Breast epithelium (tissue), 4 donors: ENCODE measurements at places on chromosomes 6 and 20.

DNA sequence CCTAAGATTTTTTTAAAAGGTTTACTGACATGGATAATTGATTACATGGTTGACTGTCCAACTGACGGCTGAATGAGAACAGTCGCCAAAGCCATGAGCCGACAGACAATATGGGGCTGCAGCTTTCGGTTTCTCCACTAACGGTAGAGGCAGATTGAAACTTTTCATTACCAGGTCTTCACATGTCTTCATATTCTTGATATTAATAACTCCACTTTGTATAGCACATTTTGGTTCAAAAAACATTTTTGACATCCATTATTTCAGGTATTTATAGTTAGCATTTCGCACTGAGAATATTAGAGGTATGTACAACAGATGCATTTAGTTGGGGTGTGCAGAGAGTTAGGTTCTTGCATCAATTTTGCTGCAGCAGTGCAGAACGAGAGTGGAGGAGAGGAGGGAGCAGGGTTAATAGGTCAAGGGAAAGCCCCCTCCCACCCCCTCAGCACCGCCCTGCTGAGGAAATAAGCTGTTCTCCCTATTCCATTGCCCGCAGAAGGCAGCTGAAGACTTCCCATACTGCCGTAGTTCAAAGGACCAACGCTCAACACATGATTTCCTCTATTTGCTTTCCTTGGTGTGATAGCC lies 73.6 kb upstream of the ADTRP start:
- DNase-seq = no peak

GRCh38 chr6:75694406-75694805 lies 54.6 kb upstream of the MYO6 start:
- DNase-seq = no peak

- no peak for DNase-seq
These were observed 199.2 kb downstream of the ALDH8A1 start for GRCh38 chr6:134750669-134751068.

DNA sequence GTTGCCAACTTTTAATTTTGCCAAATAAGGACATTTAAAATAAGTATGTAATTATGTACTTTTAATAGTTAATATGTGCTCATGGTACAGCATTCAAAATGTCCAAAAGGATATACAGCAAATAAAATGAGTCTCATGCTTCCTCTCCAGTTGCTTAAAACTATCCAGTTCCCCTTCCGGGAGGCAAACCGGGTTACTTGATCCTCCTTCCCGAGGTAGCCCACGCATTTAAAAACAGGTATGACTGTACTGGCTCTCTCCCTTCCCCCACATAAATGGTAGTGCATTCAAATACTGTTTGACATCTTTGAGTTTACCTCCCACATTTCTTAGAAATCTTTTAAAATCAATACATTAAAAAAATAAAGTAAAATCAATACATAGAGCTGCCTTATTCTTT lies 66.4 kb downstream of the PHF20 start:
- no peak for DNase-seq

GRCh38 chr20:57663681-57664451 lies 43.6 kb upstream of the ZBP1 start:
- DNase-seq = peak; percentile 46

- DNase-seq = no peak
These were observed 8.9 kb upstream of the GFRA4 start for GRCh38 chr20:3671986-3672546.

- no peak for DNase-seq
These were observed 240.5 kb upstream of the MAN1A1 start for GRCh38 chr6:119590066-119590465.

DNA sequence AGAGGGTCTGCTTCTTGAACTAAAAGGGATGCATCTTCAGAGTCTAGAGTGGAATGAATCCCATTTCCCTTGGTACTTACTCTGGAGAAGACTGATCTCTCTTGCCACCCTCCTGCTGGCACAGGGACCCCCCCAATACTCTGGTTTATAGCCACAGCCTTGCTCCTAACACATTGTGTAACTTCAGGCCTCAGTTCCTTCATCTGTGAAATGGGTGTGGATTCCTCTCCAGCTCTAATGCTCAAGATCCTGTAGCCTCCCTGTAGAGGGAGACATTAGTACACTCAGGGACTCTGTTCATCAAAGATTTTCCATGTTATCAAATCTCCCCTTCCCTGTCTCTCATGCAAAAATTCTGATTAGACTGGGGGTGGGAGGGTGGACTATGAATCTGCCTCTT lies 315.7 kb upstream of the MOCS1 start:
- no peak for DNase-seq

DNA sequence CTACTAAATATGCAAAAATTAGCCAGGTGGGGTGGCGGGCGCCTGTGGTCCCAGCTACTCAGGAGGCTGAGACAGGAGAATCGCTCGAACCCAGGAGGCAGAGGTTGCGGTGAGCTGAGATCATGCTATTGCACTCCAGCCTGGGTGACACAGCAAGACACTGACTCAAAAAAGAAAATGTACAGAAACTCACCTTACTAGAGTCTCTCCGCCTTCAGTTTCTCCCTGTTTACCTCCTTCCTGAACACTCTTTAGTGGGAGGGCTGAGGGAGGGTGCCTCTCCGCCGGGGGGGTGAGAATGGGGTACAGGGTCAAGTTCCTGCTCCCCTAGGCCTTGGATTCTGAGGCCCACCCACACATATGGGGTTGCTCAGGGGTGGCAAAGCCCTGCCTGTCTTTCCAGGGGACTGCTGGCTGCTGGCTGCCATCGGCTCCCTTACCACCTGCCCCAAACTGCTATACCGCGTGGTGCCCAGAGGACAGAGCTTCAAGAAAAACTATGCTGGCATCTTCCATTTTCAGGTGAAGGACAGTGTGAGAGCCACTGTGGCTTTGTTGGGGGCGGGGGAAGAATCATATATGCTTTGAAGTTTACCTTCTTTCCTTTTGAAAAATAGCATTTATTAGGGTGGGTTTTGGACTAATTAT lies 13.4 kb downstream of the CAPN11 start:
- no peak for DNase-seq

GRCh38 chr6:6915813-6916547 lies 191.8 kb upstream of the RREB1 start:
- peak; percentile 53 for DNase-seq

DNA sequence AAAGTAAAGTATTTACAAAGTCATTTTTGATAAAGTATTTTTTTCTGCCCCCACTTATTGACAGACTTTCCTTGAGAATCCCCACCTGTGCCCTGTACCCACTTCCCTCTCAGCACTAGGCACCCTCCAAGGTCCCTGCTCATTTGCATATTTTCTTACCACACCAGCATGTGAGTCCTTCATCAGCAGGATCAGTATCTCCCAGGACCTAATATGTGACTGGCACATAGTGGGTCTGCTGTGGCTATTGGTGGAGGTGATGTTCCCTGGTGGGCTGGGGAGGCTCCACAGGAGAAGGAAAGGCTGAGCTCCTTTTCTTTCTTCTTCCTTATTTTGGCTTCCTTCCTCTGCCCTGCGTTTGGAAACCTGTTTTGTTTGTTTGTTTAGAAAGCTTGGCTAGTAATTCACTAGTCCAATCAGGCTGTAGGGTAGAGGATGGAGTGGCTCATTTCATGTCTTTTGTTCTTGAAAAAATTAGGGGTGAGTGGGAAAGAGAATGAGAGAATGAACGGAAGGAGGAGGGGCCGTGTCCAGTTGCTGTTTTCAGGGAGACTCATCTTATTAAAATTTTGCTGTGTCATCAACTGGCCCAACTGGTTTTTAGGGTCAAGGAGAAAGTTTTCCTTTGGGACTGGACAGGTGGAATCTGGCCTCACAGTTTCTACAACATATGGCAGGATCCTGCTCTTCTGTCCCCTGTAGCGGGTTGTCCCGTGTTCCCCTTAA lies 2.8 kb upstream of the RNF24 start:
- no peak for DNase-seq

- DNase-seq = no peak
These were observed 545 bp downstream of the FNDC1 start for GRCh38 chr6:159169557-159170332.

DNA sequence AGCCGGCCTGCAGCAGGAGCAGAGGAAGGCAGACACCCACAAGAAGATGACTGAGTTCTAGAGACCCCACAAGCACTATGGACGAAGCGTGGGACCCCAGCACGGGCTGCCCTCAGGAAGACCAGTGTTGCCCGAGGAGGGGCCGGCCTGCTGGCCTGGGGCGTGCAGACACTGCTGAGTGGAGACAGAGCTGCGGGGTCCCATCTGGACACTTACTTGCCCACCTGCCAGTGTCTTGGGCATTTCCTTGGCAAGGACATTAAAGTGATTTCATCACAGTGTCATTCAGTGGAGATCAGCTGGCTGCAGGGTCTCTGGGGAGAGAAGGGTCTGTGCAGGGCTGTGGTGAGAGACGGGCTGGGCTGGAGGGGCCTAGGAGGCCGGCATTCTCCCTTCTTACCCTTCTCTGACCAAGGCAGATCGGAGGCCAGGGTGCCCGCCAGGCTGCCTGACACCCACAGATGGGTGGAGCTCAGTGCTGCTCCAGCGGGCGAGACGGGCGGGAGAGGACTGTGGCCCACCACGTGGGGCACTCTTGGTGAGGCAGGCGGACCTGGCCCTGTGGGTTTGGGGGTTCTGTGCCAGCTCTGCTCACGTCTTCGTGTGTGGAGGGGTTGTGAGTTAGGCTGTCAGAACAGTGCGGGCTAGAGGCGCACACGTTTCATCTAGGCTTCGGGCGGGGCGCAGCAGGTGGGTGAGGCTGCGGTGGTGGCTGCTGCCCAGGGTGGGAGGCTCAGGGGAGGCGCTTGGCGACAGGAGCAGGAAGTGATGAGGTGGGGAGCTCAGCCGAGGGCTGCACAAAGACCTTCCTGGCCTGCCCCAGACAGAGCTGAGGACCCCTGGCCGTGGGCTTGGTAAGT lies at the start of gene LIME1:
LIME1 (plus strand) TSS at position 806 of the 860 bp plus-strand sequence. CDS start 886 bp downstream, outside the sequence.
- no peak for DNase-seq

GRCh38 chr6:33075208-33075567 lies 602 bp upstream of the HLA-DPB1 start:
- no peak for DNase-seq

DNA sequence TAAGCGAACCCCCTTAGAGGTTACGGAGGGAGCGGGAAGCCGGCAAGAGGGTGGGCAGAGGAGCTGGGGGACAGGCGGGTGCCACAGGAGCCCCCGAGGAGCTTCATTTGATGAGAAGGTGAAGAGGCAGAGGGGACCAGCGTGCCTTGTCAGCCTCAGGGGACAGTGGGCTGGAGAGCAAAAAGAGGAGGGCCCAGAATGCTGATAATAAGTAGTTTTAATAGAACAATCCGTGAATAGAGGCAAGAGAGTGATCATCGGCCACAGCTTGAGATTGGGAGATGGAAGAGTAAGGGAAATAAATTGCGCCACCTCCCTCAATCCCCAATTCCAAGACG lies 1.3 kb downstream of the COL19A1 start:
- DNase-seq = no peak

GRCh38 chr20:41776421-41776820 lies 158.2 kb upstream of the CHD6 start:
- no peak for DNase-seq

- no peak for DNase-seq
These were observed 3.5 kb downstream of the MMP24OS start for GRCh38 chr20:35274172-35275092.

DNA sequence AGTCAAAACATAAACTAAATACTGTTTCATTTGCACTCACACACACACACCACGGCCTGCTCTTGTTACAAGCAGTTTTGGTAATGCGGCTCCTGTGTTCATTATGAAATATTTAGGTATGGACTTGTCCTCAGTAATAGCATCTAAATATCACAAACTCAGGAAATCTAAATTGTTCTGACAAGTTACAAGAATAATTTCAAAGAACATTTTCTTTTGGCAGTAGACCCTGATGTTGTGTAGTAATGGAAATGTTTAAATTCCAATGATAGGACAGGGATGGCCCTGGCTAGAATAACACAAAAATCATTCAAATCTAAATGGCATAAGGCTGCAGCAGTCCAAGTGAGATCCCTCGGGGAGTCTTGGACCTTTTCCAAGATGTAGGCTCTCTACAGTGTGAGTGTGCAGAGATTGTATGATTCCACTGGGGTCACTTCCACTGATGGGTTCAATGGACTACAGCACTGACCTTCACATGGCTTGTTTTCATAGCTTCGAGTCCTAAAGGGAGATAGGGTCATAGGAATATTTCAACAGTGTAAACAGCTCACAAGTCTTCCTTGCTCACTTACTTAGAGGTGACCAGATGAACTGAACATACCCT lies 210.6 kb upstream of the PLCB4 start:
- no peak for DNase-seq

DNA sequence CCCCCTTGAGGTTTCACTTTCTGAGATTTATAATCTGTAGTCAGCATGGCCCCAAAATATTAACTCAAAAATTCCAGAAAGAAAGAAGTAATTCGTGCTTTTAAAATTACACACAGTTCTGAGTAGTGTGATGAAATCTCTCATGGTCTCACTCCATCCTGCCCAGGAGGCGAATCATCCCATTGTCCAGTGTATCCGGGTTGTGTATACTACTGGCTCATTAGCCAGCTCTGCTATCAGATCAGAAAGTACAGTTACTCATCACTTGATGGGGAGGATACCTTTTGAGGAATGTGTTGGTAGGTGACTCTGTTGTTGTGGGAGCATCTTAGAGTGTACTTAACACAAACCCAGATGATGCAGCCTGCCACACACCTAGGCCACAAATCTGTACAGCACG lies 65.2 kb downstream of the CDC5L start:
- no peak for DNase-seq

DNA sequence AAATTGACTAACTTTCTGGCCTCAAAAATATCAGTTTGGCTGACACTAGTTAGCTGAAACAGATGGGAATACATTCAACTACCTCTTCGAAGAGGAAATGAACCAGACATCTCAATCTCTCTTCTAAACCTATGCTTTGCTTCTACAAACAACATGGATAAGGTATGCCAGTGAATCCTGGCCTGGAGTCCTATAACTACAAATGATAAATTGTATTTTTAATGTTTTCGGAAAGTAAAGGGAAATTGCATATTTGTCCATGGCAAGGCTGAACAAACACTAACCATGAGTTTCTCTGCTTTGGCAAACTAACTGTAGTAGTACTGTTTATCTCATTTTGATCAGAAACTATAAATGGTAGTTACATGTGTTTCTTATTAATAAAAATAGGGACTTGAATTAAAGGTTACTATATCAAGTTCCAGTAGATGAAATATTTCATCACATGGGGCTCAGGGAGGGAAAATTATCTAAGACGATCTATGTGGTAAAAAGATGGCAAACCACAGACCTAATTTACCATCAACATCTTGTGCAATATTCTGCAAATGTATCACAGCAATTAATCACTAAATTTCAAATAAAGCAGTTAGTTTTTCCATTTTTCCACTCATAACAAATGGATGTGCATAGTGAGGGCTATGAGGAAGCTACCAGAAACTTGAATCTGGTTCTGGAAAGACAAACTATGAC lies 76.8 kb downstream of the COL12A1 start:
- DNase-seq = no peak

- no peak for DNase-seq
These were observed 38.7 kb downstream of the LAMA4 start for GRCh38 chr6:112215488-112216284.

DNA sequence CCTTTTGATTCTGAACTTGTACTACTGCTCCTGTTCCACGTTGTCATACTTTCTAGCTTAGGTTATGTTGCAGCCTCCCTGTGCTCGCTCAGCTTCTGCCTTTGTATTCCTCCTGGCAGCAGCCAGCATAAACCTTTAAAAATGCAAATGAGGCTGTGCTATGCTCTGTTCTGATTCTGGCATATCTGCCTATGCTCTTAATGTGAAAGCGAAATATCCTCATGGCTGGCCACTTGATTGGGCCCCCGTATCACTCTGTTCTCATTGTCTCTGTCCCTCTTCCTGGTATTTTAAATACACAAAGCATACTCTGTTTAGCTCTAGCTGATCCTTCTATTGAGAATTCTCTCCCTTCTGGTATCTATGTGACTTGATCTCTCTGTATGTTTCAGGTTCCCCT lies 139.0 kb downstream of the JARID2 start:
- DNase-seq = no peak

GRCh38 chr6:98516206-98516605 lies 318.2 kb upstream of the POU3F2 start:
- DNase-seq = no peak
